ENCODE measurements at places on chromosomes 7 and 10. TPM values are rescaled to one million over a fixed set of nuclear protein-coding genes. Genes with fewer than 3 reads are reported as not detected.

GRCh38 chr7:25427721-25428120 lies 199.4 kb upstream of the NPVF start:
- no peak for DNase-seq

The CUBN gene
- total RNA-seq, result 2.4 TPM

DNA sequence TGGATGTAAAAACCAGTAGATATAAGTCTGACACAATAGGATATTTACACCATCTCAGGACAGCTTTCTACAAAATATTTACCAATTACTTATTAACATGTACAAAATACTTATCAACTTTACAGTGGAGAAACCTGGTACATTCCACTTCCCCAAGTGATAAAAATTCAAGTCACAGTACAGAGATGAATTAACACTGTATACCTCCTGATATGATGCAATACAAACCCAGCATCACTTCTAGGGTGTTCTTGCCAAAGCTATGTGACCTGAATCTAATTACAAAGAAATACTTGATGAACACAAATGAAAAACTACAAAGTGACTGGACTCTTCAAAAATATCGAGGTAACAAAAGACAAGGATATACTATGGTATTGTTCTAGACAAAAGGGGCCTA lies 156.4 kb upstream of the FGFR2 start:
- no peak for DNase-seq

The CFTR gene
- total RNA-seq, result 1.9 TPM

The GIMAP8 gene
- 13.6 TPM for total RNA-seq

The DPYSL4 gene
- total RNA-seq, result 2.1 TPM

GRCh38 chr7:17495655-17496394 lies 197.4 kb downstream of the AHR start:
- no peak for DNase-seq

The OPALIN gene
- total RNA-seq, result not detected

DNA sequence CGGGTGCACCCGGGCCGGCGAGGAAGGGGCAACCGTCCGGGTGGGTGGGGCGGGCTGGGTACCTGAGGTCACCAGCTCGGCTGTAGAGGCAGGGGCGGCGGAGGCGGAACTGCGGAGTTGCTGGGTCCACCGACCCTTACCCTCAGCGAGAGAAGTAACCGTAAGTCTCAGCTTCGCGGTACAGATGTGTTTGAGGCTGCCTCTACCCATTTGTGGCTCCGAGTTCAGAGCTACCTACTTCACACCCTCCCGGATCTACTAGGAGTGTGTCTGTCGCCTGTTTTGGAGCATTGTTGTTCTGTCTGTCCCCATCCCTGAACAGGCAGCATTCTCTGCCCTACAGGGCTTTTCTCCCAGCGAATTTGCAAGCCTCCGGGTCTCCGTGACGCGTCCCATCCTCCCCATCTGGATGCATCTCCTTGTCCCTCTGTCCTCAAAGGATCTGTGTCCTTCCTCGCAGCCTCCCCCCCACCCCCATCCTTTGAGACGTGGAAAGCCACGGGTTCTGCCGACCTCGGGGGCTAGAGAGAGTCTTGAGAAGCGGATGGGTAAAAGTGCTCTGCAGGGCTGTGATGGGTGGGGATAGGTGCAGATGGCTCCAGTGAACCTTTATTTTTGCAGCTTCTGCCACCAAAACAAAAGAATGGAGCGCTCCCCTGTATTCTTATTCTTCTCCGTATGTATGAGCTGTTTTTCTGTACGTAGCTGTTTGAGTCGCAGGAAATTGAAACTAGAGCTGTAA lies 757 bp downstream of the ANKIB1 start:
- no peak for DNase-seq

The MINDY4 gene
- total RNA-seq, result 16.8 TPM

DNA sequence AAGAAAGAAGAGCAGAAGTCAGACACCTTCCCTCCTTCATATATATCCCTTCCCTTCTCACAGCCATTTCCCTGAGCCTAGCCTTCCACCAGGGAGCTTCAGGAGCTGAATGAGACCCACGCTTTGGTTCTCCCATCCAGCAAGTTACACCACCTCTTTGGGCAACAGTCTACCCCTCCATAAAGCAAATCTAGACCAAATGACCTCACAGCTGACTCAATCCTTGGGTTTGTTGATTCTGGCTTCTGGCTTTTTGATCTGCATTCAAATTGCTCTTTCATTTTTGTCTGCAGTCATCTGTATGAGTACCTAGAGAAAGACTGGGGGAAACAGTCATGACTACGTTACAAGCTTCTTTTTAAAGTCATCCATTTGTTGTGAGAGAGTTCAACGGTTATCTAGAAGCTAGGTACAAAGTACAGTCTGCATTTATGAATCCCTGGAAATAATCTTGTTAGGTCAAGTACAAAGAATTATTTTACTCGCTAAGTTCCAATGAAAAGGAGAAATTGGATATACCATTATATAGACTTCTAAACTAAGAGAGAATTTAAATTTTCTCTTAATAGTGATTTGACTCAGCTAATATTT lies 86.3 kb downstream of the RAB11FIP2 start:
- no peak for DNase-seq
